ENCODE measurements at places on chromosomes 6 and 20.

DNA sequence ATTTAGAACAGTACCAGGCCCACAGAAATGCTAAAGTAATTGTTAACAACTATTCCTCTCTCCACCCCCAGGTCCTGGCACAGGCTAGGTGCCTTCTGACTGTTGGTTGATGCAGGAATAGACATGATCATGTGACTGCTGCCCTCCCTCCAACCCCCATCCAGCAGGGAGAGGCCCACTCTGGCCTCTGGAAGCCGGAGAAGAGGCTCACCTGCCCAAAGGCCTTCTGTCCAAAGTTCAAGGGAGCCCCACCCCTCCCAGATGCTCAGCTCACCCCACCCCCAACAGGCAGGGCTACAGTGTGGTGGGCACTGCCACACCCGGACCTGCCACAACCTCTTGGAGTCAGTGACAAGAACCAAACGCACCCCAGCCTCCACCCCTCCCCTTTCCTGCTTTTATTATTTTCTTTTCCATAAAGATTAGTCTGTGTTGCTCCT is 26.9 kb upstream of the FOXP4 start:
- DNase-seq = no peak

- no peak for DNase-seq
Measured at GRCh38 chr6:10617008-10617696, 77.3 kb downstream of the C6orf52 start.

GRCh38 chr6:44131892-44132291 is 4.5 kb downstream of the TMEM63B start:
- DNase-seq = no peak

GRCh38 chr20:58874469-58874868 is 22.0 kb downstream of the GNAS start:
- DNase-seq = no peak

DNA sequence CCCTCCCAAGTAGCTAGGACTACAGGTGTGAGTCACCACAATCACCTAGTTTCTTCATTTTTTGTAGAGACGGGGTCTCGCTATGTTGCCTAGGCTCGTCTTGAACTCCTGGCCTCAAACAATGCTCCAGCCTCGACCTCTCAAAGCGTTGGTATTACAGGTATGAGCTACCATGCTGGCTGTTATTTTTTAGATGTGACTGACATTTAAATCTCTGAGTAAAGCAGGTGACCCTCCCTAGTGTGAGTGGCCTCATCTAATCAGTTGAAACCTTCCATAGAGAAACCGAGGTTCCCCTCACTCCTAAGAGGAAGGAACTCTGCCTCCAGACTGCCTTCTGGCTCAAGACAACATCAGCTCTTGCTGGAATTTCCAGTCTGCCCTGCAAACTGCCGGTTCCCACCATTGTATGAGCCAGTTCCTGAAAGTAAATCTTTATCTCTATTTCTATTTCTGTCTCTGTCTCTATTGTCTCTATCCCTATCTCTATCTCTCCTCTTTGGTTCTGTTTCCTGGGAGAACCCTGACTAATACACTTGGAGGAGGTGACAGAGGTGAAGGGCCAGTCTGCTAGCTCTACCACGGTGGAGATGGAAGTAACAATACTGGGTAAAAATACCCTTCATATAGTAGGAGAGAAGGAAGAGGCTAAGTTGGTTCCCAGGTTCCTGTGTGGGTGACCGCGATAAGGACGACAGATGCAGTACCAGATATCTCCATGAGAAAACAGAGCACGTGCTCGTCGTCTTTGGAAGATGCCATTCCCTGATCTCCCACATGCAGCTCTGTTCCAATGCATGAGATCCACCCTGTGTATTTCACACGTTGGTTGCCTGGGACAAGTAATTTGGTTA is 81.0 kb downstream of the MYB start:
- no peak for DNase-seq

DNA sequence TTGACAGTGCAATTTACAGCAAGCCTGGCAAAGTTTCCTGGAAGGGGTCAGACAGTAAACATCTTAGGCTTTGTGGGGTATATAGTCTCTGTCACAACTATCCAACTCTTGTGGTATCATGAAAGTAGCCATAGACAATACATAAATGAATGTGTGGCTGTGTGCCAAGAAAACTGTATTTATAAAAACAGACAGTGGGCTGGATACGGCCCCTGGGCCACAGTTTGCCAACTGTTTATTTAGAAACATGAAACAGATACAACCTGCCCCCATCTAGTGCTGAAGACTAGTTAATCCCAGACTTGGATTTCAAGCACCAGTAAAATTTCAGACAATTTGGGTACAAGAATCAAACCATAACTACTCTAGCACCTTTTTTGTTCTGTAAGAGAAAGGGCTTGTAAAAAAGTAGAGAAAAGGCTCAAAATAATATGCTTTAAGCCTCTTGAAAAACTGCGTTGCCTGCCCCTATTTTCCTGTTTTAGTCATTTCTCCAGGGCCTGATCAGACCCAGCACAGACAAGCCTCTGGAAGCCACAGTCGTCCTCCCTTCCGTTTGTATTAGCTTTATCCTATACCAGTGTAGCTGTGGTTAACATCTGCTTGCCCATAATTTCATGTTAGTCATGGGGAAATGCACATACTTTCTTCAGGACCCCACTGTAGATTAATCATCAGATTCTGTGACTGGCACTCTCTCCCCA is 30.8 kb downstream of the JAG1 start:
- no peak for DNase-seq

GRCh38 chr20:19430641-19431315 is 218.3 kb downstream of the SLC24A3 start:
- no peak for DNase-seq

DNA sequence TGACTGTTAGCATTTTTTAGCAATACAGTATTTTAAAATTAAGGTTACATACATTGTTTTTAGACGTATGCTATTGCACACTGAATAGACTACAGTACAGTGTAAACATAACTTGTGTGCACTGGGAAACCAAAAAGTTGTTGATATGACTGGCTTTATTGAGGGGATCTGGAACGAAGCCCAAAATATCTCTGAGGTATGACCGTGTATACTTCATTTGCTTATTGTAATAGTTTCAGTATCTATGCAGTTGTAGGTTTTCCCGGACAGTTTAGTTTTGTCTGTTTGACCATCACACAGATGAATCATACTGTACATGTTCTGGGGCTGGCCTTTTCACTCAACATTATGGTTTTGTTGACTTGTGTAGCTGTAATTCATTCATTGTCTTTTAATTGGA is 6.9 kb upstream of the ZBTB12 start:
- DNase-seq = no peak

DNA sequence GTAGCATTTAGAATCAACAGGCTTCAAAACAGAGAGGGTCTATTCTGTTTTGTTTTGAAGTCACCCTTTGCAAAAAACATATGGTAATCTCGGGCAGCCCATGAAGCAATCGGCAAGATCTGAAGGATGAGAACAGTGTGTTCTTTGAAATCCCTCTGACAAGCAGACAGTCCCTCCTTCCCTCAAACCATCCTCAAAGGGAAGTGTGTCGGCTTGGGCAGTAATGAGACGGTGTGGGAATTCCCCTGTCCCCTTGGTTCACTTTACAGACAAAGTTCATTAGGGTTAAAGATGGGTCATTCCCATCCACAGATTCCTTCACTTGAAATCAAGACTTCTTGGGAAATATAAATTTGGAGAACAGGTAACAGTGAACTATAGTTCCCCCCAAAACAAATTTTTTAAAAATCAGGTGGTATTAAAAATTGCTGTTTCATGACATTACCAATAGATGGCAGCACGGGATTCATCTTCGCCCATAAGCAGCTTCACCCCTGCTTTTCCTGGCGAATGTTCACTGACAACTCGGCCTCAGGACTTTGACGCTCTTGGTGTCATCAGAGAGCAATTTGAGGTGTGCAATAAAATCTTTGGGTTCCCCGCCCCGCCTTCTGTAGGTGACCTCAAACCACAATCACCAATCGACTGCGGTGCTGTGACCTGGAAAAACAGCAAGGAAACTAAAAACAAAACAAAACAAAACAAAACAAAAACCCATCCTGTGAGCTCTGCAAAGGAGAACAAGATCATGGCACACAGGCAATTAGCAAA is 159.3 kb upstream of the TNFAIP3 start:
- DNase-seq = peak; percentile 83

GRCh38 chr6:106100755-106101154 is 14.6 kb downstream of the PRDM1 start:
- DNase-seq = no peak

- DNase-seq = no peak
Measured at GRCh38 chr6:121443971-121444541, 8.6 kb downstream of the GJA1 start.

DNA sequence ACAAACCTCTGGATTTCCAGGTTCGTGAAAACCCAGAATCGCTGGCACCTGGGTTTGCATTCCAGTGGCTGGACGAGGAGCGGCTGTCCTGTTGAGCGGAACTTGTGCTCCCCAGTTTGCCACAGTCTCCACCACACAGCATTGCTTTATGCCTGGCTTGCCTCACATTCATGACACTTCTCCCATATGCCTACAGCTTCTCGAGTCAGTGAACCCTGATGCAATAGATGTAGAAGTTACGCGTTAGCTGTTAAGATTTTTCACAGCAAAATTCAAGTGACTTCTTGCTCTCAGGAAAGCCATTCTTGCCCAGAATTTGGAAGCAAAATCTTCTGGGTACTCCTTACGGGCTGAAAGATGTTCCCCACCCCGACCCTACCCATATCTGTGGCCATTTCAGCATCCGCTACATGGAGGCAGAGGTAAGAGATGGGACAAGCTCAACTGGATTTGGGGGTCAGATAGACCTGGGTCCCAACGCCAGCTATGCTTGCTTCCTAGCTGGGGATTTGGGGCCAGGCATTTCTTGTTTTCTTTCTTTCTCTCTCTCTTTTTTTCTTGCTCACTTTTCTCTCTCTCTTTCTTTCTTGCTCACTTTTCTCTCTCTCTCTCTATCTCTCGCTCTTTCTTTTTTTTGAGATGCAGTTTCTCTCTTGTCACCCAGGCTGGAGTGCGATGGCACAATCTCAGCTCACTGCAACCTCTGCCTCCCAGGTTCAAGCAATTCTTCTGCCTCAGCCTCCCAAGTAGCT is 12.4 kb upstream of the GDAP1L1 start:
- DNase-seq = no peak

- DNase-seq = no peak
Measured at GRCh38 chr6:168190014-168190405, 111.0 kb upstream of the FRMD1 start.

DNA sequence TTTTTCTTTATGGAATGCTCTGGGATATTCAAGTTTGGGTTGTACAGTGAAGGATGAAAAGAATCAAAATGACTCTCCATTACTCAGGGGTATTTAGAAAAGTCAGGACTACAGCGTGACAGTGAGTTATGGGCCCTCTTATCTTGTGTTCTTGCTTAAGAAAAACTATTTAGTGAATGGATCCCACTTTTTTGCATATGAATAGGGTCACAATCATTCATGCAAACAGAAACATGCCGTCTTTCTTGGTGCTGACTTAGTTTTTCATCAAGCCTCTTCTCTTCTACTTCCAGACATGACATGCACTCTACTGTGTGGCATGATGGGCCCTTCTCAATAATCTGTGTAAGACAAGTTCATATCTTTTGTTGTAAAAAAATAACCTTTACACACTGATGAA is 488.4 kb upstream of the MMS22L start:
- DNase-seq = no peak

GRCh38 chr6:133983099-133983939 is 30.3 kb downstream of the TBPL1 start:
- peak; percentile 49 for DNase-seq

GRCh38 chr6:112362812-112363570 is 15.9 kb downstream of the RFPL4B start:
- DNase-seq = no peak

- DNase-seq = no peak
Measured at GRCh38 chr6:164102693-164103092, 688.2 kb downstream of the QKI start.

DNA sequence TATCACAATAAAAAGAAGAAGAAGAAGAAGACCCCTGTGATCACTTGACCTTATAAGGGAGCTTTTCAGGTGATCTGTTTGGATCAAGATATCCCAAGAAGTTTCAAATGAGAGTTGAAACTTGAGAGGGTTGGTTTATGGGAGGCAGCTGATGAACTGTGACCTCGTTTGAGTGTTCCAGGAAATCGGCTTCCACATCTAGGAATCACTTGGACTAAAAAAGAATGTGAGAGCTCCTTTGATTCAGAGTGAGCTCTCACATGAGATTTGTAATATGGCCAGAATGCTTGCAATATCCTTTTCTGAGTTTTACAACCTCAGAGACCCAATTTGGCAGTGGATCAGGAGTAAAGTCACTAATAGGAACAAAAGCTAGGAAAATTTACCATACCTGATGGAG is 228.1 kb downstream of the ATXN1 start:
- no peak for DNase-seq

DNA sequence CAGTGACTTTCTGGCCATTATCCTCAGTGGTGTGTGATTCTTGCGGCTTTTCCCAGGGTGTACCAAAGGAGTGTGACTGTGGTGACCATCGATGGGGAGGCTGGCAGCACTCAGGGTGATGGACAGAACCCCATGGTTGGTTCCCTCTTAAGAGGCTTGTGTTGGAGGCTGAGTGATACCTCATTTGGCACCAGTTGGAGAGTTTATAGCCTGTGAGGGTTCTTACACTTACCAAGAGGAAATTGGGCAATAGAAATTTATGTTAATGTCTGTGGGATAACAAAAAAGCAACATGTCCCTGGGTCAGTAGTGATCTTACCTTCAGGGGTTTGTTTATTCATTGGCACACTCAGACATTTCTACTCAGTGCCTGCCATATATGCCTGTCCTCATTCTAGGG is 37.2 kb downstream of the DAAM2 start:
- DNase-seq = no peak

GRCh38 chr6:140001821-140002341 is 627.4 kb upstream of the CITED2 start:
- DNase-seq = no peak

DNA sequence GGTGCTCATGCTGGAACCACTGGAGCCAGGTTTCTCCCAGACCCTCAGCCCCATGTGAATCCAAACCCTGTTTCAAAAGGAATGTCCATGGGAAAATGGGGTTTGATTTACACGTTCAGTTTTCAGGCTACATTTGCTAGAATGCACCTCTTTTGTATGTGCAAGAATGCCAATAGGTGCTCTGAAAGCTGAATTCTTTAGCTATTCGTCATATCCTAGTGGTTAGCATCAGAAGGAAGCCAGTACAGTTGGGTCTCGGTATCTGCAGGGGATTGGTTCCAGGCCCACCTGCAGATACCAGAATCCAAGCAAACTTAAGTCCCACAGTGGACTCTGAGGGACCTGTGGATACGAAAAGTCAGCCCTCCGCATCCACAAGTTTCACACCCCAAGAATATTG is 93.4 kb downstream of the UST start:
- DNase-seq = no peak
